HT-29 (cell line): ENCODE measurements at places on chromosomes 12 and 14.
A peak's percentile ranks its signal among the peaks of the same experiment; 100 is the strongest.

GRCh38 chr12:21239866-21240265 lies 94.9 kb downstream of the SLCO1A2 start:
- no peak for DNase-seq

DNA sequence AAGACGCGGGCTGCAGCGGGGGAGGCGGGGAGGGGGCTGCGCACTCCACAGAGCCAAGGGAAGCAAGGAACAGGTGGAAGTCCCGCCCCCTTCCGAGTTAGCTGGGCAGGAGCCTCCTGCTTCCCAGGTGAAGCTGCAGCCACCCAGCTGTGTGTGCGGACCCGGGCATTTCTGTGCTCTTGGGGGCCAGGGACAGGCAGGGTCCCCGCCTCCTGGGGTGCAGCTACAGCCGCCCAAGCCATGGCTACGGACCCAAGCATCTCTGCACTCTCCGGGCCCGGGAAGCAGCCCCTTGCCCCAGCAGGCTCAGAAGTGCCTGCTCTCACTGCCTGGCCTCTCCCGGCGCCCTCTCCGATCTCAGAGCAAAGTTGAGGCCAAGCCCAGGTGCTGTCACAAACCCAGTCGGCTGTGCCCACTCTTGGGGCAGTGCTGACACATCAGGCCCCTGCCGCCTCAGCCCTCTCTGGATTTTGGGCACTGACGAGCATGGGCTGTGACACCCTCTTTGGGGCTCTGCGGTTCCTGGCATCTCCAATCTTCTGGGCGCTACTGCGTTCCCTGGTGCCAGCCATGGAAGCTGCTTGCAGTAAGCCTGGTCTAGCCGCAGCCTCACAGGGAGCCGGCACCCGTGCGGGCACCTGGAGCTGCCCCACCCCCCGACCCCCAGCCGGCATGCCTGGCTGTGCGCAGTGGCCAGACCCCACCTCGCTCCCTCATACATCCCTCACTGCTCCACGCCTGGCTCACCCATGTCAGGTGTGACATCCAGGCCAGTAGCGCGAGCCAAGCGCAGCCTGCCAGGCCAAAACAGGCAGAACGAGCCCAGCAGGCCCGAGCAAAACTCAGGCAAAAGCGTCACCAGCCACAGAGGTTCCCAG lies 8.5 kb upstream of the MGAT4C start:
- no peak for DNase-seq

GRCh38 chr12:115570069-115570777 lies 707.3 kb downstream of the MED13L start:
- DNase-seq: no peak

DNA sequence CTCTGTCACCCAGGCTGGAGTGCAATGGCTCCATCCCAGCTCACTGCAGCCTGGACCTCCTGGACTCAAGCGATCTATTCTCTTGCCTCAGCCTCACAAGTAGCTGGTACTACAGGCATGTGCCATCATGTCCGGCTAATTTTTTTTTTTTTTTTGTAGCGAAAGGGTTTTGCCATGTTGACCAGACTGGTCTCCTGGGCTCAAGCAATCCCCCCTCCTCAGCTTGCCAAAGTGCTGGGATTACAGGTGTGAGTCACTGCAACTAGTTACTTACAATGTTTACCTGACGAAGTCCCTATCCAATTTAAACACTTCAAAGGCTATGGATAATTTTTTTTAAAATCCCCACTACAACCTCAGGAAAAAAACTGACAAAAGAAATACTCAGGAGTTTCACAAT lies 1.8 kb downstream of the KRR1 start:
- no peak for DNase-seq

DNA sequence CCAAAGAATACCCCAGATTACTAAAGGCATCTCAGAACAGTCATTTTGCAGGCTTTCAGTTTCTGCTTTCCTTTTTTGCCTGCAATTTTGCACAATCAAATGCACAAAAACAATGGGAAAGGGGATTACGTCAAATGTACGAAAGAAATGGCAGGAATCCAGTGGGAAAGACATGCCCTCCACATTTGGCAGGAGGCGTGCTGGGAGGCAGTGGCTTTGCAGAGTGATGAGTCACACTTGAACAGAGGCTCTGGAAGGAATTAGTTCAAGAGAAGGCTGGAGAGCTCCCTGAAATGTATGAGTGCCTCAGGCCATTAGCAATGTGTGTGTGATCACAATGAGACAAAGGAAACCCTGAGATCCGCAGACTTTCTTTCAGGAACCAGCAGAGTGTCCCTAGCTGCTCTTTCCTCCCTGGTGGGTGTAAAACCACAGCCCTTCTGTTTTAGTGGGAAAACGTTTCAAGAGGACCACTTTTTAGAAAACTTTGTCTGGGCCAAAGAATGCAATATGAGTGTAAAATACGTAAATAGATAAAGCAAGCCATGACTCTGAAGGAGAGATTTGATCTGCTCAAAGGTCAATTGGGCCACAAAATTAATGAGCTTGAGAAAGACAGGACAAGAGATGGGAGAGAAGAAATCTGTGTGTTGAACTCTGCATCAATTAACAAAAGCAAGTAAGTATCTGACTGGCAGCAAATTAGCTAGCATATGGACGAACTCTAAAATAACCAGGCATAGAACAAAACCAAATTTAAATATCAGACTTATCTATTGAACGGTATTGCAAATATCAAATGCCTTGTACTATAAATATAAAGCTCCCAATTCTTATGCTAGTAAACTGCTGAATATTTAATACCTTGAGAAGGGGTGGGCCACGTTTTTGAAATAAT lies 155.4 kb upstream of the PDE3A start:
- peak; percentile 9 for DNase-seq

- DNase-seq: no peak
Measured at GRCh38 chr12:64800640-64801039, 23.8 kb upstream of the TBC1D30 start.

DNA sequence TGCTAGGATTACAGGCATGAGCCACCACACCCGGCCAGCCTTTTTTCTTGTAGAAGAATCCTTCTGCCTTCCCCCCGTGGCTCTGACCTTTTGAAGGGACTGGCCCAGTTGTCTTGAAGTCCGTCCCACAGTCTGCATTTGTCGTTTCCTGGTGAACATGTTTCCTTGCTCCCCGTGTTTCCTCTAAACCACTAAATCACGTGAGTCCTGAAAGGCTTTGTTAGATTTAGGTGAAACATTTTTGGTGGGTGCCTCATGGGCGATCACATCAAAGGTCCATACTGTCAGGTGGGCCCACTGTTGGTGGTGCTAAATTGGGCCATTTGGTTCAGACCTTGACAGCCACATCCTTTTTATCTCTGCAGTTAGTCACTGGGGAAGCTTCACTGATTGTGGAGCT lies 26.3 kb downstream of the MLXIP start:
- no peak for DNase-seq

GRCh38 chr14:96191353-96191752 lies 13.3 kb upstream of the BDKRB2 start:
- DNase-seq: no peak

GRCh38 chr14:102528431-102529170 lies 19.0 kb upstream of the ANKRD9 start:
- DNase-seq: no peak

DNA sequence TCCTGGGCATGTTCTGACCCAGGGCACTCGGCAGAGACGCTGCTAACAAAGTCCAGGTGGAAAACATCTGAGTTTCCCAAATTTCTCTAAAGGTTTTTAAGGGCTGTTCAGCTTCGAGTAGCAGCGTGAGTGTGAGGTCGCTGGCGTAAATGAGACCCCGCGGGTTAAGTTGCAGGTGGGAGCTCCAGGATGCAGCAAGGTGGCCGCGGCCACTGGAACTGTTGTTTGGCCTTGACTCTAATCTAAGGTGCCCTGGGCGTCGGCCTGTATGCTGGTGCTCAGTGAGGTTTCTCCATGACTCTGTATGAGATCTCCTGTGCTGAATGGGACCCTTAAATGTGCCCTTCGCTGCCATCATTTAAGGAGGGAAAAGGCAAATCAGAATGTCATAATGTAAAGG lies 50.7 kb downstream of the ELK3 start:
- no peak for DNase-seq

GRCh38 chr12:21710958-21711775 lies 53.5 kb upstream of the LDHB start:
- DNase-seq: no peak

GRCh38 chr14:73768107-73768506 lies 53.9 kb upstream of the PNMA1 start:
- DNase-seq: no peak
